Spleen (tissue), 13 donors: ENCODE measurements at places on chromosomes 11 and 22.

DNA sequence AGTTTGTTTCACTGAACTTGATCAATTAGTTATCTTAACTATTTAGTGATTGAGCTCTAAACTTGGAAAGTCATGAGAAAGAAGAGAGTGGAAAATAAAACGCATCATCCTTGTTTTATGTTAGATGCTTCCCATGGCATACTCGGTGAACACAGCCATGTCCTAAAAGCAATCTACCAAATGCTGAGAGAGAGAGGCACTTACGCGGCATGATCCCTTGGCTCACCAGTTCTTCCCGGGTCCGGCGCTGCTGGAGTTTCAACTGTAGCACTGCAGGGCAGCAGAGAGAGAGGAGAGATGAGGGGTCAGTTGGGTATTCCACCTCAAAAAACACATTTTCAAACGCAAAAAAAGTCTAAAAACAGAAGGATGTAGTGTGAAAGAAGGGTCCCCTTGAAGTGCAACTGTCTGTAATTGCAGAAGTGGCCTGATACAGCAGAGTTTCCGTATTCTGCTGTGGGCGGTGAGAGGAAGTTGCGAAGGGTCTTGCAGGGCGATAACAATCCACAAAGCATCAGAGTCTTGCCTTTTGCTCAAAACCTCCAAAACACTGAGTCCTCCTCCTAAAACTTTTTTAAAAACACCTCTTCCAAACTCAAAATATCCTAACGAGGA lies 92.7 kb downstream of the SGSM3 start:
- peak; percentile 84 for DNase-seq

GRCh38 chr11:6206456-6207180 lies 1.3 kb downstream of the C11orf42 start:
- no peak for DNase-seq

DNA sequence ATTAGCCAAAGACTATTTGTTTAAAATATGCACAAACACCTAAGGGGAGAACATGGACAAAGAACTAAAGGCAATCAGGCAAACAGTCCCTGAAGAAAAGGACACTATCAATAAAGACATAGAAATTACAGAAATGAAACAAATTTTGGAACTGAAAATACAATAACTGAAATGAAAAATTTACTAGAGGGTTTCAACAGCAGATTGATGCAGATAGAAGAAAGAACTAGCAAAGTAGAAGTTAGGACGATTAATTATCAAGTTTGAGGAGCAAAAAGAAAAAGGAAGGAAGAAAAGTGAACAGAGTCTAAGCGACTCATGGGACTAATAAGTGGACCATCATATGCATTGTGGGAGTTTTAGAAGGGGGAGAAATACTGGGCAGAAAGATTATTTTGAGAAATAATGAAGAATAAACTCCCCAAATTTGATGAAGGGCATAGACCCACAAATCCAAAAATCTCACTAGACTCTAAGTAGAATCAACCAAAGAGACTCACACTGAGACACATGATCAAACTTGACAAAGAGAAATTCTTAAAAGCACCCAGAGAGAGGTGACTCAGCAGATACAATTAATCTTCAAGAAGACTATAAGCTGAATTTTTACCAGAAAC lies 62.9 kb downstream of the JAM3 start:
- no peak for DNase-seq

DNA sequence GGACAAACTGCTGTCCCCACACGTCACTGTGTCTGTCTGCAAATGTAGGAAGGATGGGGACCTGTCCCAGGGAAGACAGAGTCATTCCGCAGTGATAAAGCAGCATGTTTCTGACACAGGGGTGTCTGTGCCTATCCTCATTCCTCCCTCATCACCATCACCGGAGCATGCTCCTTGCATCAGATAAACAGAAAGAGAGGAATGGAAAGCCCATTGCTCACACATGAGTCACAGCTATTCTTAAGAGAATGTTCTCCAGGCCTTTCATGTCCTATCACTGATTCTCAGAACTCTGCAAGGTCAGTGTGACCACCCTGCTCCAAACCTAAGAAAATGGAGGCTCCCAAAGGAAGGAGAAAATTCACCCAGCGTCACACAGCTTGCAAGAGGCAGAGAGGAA lies 38.9 kb downstream of the ZNF195 start:
- DNase-seq: no peak

- no peak for DNase-seq
Measured at GRCh38 chr11:69321877-69322361, 28.0 kb downstream of the MYEOV start.

DNA sequence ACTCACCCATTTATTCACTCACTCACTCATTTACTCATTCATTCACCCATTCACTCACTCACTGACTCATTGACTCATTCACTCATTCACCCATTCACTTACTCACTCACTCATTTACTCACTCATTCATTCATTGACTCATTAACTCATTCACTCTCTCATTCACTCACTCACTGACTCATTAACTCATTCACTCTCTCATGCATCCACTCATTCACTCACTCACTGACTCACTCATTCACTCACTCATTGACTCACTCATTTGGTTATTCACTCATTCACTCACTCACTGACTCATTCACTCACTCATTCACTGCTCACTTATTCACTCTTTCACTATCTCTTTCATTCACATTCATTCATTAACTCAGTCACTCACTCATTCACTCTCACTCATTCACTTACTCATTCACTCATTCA lies 2.5 kb upstream of the MUC5AC start:
- DNase-seq: no peak

DNA sequence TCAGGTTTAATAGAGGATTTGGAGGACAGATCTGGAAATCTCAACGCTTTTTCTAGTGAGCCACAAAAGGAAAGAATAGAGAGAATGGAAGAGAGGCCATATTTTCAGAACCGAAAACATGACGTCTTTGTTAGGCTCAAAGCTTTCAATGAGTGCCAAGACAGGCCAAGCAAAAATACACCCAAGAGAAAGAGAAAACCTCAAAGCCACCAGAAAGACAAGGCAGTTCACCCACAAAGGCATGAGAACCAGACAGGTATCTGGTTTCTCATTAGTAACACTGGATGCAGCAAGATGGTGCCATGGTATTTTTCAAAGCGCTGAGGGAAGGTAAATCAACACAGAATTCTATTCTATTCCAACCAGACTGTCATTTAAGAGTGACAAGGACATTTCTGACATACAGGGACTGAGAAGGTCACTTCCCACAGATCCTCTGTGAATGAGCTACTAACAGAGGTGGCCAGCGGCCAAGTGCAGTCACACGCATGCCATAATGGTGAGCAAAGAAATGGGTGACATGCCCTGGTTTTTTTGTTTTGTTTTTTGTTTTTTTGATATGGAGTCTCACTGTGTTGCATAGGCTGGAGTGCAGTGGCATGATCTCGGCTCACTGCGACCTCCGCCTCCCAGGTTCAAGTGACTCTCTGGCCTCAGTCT lies 41.9 kb downstream of the TOLLIP start:
- DNase-seq: peak; percentile 25

DNA sequence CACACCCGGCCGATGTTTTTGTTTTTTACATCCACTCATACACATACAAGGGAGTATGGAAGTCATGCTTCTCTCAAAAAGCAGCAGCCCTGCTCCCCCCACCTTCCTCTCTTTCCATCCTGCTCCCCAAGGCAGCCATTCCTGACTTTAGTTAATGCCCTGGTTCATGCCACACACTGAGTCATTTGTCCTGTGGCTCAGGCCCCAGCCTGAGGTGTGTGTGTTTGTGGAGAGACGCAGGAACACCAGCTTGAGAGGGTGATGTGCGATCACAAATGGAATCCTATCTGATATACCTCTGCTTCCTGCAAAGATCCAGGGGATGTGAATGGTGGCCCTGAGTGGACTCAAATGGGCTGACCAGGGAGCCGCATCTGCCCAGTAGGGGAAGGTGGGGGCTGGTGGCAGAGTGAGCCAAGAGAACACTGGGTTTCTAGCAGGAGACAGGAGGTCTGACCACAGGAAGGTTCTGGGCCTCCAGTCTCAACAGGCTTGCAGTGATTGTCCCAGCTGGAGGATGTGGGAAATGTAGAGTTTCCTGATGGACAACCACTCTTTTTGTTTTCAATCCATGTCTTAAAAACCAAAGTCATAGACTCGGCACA lies 86.7 kb downstream of the OSBP2 start:
- DNase-seq: no peak
